ENCODE measurements at places on chromosomes 7 and 10.

DNA sequence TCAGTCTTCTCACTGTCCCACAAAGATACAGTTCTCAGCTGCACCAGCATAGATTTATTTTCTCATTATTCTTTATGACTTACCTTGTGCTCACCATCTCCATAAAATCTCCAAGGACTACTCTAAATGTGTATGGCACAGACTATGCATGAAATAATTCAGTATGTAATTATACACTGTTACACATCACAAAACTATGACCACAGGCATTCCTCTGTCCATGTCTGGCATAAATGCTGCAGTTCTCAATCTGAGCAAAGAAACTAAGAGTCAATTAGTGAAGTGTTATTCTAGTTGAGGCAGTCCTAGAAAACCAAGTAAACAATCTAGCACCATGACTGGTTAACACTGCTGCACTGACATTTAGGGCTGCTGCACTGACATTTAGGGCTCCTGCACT lies 2.7 kb downstream of the CYCS start:
- DNase-seq = no peak

GRCh38 chr10:37535459-37536246 lies 321.8 kb downstream of the ZNF248 start:
- no peak for DNase-seq

DNA sequence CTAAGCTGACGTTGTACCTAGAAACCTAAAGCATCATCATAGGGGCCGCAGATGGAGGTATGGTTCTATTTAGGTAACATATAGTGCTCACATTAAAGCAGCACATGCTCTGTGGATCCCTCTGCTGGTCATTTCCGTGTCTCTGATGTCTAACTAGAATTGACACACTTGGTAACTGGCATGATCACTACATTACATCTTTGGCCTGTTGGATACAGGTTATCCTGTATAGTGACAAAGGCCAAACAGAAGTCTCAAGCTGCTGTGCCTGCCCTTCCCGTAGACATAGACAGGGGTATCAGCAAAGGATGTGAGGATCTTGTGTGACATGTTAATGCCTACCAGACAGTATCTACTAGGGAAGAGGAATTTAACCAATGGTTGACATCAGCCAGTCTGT lies 51.2 kb downstream of the KIF5B start:
- peak; percentile 13 for DNase-seq

DNA sequence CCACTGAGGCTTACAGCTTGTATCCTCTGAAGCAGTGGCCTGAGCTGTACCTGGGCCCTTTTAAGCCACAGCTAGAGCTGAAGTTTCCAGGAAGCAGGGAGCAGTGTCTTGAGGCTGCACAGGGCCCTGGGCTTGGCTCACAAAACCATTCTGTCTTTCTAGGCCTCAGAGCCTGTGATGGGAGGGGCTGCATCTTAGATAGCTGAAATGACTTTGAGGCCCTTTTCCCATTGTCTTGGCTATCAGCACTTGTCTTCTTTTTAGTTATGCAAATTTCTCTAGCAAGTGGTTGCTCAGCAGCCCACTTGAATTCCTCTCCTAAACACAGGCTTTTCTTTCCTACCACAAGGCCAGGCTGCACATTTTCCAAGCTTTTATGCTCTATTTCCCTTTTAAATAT lies 864.2 kb downstream of the REEP3 start:
- DNase-seq = no peak

DNA sequence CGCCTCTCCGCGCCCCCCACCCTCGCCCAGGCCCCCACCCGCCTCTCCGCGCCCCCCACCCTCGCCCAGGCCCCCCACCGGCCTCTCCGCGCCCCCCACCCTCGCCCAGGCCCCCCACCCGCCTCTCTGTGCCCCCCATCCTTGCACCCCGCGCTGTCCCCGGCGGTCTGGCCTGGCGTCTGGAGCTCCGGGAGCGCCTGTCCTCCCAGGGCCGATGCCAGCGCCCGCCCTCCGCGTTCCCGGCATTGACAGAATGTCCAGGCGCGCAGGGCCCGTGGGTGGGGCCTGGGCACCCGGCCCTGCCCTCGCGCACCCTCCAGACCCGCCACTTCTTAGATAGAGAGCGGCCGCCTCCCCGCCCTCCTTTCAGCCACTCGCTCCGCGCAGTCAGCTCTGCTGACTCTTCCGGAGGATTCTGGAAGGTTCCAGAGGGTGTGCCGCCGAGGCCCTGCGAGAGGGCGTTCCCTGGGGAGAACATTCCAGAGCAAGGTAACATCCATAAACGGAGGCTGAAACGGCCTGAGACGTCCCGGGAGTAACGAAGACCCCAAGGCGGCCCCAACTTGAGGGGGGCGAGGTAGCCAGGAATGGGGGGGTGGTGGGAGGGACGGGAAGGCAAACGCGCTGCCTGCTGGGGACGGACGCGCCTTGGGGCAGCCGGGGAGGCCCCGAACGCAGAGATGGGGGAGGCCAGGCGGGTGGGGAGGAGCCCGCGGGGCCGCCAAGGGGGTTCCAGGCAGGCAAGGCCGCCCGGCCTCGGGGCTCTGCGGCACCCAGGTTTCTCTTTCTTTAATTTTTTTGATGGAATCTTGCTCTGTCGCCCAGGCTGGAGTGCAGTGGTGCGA lies 117.8 kb downstream of the DYNC2I1 start:
- DNase-seq = no peak

GRCh38 chr10:128147669-128148068 lies 21.4 kb upstream of the MKI67 start:
- no peak for DNase-seq

GRCh38 chr7:127997226-127997922 lies 33.9 kb downstream of the LRRC4 start:
- no peak for DNase-seq

- DNase-seq = no peak
These were observed 3.2 kb downstream of the PPRC1 start for GRCh38 chr10:102135956-102136526.

GRCh38 chr10:77191324-77192049 lies 446.1 kb downstream of the KCNMA1 start:
- DNase-seq = no peak

- no peak for DNase-seq
These were observed 31.3 kb downstream of the DDC start for GRCh38 chr7:50533866-50534265.

DNA sequence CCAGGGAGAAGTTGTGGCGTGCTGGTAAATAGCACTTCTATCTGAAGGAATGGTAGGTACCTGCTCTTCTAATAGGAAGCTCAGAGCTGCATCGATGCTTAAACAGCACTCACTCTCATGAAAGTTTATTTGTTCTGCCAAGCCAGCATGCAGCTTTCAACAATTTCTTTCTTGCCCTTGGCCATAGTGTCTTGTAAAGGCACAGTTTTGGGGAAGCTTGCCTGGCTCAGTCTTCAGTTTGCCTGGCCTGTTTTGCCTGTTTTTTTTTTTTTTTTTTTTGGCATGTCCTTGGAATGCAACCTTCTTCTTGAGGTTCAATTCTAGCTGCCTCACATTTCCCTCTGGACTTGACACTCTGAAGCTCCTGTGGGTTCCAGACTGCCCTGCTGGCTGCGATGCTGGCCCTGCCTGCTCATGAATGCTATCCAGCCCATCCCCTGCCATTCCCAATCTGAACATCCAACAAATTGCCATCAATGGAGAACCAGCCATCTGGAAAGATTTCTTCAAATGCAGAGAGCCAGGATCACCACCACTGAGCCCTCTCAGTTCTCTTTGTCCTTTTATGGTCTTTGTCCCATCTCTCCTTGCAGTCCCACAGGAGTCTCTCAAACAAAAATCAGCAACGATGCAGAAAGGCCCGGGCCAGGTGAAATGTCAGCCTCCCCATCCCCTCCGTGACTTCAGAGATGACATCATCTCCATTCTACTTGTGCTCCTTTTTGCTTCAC lies 133.9 kb downstream of the ANLN start:
- no peak for DNase-seq

- no peak for DNase-seq
These were observed 68.7 kb downstream of the SGMS1 start for GRCh38 chr10:50554995-50555568.

All from activated CD4-positive, alpha-beta T cell treated with anti-CD3 and anti-CD28 coated beads, Interleukin-2, amount 50 U/mL, for 4 hours (primary cell).